ENCODE measurements at places on chromosomes 3 and 15.
A peak's percentile ranks its signal among the peaks of the same experiment; 100 is the strongest.

DNA sequence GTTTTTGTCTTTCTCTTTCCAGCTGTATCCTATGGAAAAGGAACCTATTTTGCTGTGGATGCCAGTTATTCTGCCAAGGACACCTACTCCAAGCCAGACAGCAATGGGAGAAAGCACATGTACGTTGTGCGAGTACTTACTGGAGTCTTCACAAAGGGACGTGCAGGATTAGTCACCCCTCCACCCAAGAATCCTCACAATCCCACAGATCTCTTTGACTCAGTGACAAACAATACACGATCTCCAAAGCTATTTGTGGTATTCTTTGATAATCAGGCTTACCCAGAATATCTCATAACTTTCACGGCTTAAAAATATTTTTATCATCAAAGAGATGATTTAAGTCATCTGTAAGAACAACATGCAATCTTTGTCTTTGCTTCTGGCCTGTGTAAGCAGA lies 44.9 kb upstream of the PARP14 start:
- no peak for DNase-seq

DNA sequence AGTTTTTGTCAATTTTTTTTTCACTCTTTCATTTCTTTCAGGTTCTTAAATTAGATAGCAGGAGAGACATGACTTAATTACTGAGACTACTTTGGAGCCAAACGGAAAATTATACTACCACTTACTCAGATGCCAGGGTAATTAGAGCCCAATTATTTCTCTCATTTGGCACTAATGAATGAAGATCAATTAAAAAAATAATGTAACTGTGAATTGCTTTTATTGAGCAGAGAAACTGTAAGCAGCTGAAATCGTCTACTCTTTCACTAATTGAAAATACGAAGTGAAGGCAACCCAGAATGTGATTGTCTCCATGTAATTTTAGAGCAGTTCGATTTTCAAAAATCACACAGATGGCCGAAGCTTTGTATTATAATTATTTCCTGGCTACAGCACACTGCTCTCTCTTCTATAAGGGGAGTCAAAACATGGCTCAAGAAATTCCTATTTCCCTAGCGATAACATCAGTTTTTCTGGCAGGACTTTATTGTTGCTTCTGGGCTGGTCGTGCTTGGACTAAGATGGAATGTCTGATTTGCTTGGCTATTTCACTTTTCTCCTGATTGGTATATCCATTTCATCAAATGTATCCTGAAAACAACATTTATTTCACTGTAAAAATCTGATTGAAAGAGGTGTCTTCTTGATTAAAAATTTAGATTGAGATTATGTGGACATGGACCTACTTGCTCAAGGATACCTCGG lies 55.8 kb upstream of the PDZRN3 start:
- DNase-seq: peak; percentile 10

- DNase-seq: no peak
Measured at GRCh38 chr15:65409036-65409631, 13.6 kb downstream of the IGDCC4 start.

GRCh38 chr3:159919873-159920272 lies 68.8 kb upstream of the IL12A start:
- DNase-seq: no peak

DNA sequence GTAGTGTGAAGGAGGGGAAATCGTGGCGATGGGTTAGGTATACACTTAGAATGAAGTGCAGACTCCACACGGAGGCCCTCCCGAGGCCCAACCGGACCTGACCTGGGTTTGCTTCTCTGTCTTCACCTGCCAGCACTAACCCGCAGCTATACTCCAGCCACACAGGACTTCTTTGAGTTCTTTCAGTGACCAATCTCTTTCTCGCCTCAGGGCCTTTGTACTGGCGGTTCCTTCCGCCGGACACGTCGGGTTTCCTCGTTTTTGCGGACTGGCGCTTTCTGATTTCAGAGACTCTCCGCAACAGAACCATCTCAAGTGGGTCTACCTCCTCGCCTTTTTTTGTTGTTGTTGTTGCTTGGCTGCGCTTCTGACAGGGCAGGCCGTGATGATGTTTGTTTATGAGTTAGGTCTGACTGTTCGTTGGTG lies at the start of gene NEIL1:
Gene NEIL1 (plus strand): TSS at position 244 of the 426 bp plus-strand sequence. CDS start 1,867 bp downstream, outside the sequence.
- DNase-seq: peak; percentile 28

DNA sequence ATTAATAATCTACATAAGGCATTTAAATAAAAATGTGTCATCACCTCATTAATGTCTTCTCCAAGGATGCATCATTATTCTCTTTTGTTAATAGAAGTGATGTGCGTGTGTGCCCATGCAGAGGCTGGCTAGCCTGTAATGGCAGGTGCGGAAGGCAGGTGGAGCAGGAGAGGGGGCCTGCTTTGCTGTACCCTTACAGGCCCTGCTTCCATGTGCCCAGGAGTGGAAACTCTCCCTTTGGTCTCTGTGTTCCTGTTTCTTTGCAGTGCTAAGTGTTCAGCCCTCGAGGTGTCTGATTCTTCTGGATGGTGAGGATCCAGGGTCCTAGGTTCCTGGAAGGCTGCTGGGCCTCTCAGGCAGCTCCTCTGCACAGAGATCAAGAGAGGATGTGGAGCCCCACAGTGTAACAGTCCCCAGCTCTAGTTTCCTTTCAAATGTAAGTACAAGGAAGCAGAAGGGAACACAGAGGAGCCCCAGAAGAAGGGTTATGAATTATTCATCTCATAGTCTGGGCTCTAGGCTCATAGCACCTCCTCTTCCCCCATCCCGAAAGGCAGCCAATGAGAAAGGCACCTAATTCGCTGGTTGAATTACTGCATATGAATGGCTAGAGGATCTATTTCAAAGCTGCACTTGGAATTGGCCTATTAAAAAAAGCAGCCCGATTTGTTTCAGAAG lies 39.2 kb upstream of the AGBL1 start:
- no peak for DNase-seq

DNA sequence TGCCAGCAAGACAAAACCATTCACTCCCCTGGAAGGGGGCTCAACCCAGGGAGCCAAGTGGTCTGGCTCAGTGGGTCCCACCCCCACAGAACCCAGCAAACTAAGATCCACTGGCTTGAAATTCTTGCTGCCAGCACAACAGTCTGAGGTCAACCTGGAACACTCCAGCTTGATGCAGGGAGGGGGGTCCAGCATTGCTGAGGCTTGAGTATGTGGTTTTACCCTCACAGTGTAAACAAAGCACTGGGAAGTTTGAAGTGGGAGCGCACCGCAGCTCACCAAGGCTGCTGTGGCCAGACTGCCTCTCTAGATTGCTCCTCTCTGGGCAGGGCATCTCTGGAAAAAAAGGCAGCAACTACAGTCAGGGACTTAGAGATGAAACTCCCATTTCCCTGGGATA lies 81.7 kb downstream of the MSL2 start:
- DNase-seq: no peak

DNA sequence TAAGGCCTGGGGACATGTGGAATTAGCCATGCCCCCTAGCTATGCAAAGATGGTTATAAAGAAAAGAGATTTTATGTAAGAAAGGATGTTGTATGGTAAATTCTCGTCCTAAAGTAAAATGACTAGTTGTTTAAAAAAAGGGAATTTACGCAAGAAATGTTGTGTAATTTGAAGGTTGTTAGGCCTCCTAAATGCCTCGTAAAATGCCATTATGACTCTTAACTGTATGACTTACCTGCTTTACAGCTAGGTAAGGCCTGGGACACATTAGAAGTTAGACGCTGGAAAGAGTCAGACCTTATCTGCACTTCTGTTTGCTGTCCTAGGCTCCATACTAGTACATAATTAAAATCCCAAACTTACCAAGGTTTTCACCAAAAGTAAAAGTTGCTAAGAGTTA lies 17.5 kb upstream of the HHATL start:
- DNase-seq: no peak

DNA sequence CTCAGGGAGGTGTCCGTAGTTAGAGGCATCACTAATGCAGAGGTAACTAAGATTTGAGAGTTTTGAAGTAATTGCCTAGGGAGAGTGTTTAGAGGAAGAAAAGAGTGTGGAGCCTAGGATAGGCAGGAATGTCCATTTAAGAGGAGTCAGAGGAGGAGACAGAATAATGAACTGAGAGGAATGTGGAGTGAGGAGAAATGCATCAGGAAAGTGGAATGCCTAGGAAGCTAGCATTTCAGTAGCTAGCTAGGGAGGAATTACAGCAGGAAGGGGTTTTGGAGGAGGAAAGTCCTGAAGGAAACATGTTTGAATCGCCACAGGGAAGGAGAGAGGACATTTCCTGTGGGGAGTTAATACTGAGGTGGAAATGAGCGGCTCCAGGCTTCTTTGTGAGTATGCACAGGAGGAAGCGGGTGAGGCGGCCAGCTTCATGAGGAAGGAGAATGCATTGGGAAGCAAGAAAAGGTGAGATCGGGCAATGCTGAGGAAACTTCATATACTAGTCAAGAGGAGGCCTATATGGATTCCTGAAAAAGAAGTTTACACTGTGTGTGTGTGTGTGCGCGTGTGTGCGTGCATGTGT lies 154.3 kb downstream of the TMEM108 start:
- DNase-seq: no peak

DNA sequence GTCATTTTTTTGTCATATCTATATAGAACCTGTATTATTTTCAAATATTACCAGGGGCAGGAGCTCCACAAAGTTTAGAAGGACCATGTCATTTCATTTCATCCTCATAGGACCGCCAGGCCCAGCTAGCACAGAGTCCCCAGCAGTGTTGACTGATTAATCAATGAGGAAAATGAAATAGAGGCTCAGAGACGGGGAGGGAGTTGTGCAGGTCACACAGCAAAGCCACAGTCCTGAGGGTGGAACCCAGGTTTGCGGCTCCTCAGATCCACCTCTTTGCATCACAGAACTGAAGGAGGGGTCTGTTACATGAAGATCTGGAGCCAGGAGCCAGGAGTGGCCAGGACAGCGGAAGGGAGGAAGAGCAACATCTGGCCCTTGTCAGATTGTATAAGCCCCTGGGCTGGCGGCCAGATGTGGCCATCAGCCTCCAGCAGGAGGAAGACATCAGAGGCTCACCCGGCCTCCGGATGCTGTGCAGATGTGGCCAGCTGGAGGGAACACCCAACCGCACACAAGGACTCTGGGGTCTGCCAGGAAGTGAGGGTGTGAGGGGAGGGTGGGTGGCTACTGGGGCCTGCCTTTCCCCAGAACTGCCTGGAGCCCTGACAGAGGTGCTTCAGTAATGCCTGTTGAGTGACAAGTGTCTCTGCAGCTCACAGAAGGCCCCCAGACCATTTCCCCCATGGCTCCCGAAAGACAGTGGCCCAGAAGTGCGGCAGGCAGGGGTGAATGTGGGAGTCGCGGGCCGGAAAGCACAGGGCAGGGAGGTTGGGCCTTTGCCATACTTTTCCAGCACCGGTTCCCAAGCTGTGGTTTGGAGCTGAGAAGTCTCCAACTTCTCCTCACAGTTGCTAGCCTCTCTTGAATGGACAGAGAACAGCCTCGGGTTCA lies 21.3 kb downstream of the EFCC1 start:
- DNase-seq: no peak

GRCh38 chr15:90062973-90063769 lies 39.1 kb downstream of the IDH2 start:
- no peak for DNase-seq

GRCh38 chr3:138187296-138188012 lies at the start of gene ARMC8:
Gene ARMC8, plus strand, starts transcription at chr3:138187301. Its CDS starts 254 bp downstream, at chr3:138187555.
- peak; percentile 62 for DNase-seq

DNA sequence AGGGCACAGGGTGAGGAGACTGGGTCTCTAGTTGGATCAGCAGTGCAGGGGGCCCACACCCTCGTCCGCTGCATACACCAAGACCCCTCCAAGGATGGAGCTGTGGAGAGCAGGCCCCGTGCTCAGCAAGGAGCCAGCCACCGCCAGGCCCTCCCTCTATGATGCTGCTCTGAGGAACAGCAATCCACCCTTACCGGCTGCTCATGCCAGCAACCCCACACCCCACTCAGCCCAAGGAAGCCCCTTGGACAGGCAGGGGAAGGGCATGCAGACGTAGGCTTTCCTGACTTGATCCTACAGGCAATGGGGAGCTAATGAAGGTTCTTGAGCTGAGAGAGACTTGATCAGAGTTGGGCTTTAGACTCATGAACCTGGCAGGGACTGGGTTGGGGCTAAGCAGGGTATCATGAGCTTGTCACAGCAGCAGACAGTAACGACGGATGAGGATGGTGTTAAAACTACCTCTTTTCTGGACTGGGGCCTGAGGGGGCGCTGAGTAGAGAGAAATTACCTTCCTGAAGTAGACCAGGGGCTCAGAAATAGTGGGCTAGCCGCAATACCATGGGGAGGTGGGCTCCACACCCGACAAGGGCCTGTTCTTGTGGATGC lies 50.5 kb upstream of the FGD5 start:
- DNase-seq: no peak

GRCh38 chr3:128945878-128946175 lies 48.0 kb downstream of the CFAP92 start:
- DNase-seq: no peak

- DNase-seq: no peak
Measured at GRCh38 chr3:25056803-25057351, 371.2 kb upstream of the RARB start.

- DNase-seq: no peak
Measured at GRCh38 chr15:98690272-98690950, 42.1 kb downstream of the IGF1R start.

DNA sequence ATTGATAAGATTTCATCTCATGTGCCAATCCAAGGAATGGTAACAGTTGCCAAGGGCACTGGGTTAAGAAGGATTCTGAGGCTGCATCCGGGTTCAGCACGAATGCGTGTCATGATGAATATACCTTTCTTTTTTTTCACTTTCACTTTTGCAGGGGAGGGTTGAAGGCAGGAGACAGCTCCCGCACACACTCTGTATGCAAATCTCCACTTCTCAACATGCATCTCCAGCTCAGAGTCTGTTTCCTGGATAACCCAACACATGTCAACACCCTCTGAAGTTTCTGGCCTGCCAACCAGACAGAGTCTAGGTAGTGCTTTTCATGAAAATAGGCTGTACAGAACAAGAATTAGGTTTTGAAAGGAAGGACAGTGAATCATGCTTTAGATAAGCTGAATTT lies 21.6 kb downstream of the B4GALT4 start:
- DNase-seq: no peak

GRCh38 chr3:77256584-77257503 lies 216.9 kb downstream of the ROBO2 start:
- DNase-seq: no peak

DNA sequence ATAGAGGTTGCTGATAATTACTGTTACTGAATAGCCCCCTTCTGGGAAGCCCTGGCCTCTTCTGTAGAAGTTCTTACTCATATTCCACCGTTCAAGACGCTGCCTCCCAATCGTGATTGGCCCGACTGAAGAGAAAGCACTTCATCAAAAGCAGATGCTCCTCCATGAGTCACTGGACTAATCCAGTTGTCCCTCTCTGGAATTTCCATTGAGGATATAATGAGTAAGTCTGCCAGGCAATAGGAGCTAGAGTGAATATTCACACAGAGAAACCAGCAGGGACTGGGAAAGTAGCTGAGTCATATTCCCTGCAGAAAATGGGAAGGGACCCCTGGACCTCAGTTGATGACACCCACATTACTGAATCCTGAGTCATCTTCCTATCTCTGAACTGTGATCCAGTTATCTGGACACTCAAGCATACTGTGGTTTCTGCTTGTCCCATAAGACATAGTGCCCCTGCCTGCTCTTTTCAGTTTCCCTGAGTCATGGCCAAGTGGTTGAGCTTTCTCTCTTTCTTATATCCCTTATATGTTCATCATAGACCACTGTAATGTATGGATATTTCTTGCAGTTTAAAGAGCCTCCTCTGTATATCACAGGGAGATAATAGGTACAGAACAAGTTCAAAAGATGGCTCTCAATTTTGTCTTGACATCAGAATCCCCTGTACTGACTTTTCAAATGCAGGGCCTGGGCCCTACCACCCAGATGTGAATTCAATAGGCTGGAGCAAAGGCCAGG lies 151.2 kb upstream of the CDIN1 start:
- no peak for DNase-seq

GRCh38 chr15:66886241-66886675 lies 179.1 kb upstream of the SMAD3 start:
- no peak for DNase-seq
